ENCODE measurements at places on chromosomes 7 and 10.
A peak's percentile ranks its signal among the peaks of the same experiment; 100 is the strongest.

DNA sequence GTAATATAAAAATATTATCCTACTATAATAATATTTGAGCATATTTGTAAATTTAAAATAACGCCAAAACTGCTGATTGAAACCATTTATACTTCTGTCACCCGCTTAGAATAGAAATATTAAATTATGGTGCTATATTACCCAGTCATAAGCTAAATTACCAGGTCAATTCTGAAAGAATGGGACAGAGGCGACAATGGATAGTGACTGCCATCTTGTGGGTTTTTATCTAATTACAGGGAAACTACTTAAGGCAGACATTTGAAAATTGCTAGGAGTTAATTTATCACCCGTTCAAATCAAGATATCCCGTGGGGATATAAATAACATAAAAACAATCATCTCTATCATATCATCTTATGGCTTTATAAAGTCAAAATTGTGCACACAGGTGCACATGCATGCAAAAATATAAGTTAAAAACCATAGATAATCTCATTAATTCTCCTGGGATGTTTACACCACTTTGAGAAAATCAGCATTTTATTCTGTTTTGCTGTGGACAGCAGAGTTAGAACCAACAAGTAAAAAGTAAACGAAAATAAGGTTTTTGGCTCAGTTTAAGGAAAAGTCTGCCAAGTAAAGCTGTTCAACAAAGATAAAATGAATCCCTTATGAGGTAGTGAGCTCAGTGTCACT, 41.3 kb upstream of the HPSE2 start:
- DNase-seq: no peak

DNA sequence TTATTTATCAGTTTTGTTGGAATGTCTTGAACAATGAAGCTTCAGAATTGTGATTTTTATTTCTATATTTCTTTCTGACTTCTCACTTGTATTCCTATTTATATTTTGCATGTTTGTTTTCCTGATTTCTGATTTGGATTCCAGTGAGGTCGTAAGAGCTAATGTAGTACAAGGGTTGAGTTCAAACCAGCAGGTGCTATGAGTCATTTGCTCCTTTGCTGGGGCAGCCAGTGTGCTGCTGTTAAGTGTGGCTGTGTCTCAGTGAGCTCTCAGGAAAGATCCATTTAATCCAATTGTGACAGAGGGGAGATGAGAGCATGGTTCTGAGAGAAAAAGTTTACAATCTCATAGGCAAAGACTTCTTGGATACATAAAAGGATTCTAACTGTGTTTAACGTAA, 48.6 kb downstream of the MCU start:
- no peak for DNase-seq

DNA sequence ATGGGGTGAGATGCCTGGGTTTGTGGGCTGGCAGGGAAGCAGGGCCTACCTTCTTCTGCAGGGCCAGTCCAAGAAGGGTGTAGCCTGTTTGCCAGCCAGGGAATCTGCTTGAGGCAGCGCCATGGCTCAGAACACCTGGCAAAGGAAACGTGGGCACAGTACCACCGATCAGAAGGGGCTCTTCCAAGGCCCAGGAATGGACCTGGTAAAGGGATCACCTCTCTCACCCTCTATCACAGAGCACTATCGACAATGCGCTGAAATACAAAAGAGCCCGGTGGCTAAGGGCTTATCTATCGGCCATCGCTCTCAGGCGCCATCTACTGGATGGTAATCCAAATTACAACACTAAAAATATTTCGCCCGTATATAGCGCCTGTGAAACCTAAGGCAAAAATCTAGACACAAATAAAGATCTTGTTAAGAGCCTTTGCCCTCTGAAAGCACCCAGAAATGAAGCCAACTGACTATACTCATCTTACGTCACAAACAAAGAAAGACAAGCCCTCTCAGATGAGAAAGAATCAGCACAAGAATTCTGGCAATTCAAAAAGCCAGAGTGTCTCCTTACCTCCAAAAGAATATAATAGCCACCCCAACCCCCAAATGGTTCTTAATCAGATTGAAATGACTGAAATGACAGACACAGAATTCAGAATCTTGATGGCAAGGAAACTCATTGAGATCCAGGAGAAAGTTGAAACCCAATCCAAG, 217.8 kb upstream of the HPS1 start:
- no peak for DNase-seq

DNA sequence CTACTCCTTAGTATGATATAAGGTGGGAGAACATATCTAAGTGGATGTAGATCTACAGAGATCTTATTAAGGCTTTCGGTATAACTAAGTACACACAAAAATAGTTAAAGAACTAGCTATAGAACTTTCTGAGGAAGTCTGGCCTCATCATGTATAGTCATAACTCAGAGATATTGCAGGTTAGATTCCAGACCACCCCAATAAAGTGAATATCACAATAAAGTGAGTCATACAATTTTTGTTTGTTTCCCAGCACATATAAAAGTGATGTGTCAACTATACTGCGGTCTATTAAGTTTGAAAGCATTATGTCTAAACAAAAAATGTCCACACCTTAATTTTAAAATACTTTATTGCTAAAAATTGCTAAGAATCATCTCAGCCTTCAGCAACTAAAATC, 24.7 kb upstream of the SEMA3A start:
- no peak for DNase-seq

- no peak for DNase-seq
Observed at GRCh38 chr10:19728964-19729363, 87.3 kb upstream of the PLXDC2 start.

DNA sequence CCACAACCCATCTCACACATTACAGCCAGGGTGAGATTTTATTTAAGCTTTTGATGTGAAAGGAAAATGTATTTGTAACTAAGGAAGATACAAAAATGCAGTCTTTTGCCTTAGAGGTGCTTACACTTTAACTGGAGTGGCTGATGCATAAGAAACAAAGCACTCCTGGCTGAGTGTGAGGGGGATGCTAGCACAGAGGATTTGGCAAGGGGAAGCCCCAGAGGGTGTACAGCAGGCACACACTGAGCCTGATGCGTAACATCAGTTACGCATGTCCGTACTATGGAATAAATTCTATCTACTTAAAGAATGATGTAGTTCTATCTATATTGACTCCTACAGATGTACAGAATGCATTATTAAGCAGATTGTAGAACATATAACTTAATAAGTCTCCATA, 17.8 kb downstream of the GIMAP8 start:
- DNase-seq: no peak

DNA sequence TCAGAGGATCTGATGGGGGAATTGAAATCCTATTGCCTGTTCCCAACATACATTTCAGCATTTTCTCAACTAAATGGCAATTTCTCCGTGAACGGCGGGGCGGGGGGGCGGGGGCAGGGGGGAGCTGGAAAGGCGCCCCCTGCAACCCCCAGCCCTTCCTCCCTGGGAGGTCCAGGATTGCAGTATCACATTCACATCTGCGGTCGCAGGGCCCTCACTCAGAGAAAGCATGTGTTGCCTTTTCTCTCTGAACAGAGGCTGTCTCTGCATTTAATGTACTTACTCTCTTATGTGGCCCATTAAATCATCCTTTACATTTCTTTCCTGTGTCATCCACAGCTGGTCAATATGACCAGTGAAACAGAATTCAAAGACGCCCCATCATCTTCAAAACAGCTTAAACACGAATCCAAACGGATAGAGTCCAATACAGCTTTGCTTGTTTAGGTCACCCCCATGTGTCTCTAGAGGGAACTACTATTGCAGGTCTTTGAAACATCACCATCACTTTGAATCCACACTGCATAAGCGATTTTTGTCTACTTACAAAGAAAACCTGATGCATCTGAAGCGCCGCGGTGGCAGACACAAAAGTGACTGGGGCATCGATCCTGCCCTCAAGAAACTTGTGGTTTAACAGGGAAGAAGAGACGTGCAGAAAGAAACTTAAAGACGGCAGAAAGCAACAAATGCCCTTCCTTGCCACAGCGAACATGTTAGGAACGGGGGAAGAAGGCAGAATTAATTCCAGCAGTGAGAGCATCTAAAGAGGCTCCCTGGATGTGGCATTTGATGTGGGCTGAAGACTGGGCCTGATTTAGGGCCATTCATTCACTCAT, 17.0 kb upstream of the ECHDC3 start:
- DNase-seq: peak; percentile 5

- DNase-seq: no peak
Observed at GRCh38 chr7:112881-113280, 79.5 kb upstream of the FAM20C start.

GRCh38 chr7:73721377-73721817, 1.9 kb upstream of the STX1A start:
- no peak for DNase-seq

Data from HS-27A (cell line).